Stimulated activated effector memory CD8-positive, alpha-beta T cell treated with anti-CD3 and anti-CD28 coated beads, Interleukin-12 subunit alpha, Interleukin-12 subunit beta, amount 100 ng/mL, for 72 hours (primary cell): ENCODE measurements at places on chromosomes 3 and 15.

GRCh38 chr3:12193485-12194165 is 34.9 kb upstream of the TIMP4 start:
- DNase-seq = no peak

GRCh38 chr15:90219421-90220141 is 14.2 kb downstream of the CIB1 start:
- peak; percentile 42 for DNase-seq

DNA sequence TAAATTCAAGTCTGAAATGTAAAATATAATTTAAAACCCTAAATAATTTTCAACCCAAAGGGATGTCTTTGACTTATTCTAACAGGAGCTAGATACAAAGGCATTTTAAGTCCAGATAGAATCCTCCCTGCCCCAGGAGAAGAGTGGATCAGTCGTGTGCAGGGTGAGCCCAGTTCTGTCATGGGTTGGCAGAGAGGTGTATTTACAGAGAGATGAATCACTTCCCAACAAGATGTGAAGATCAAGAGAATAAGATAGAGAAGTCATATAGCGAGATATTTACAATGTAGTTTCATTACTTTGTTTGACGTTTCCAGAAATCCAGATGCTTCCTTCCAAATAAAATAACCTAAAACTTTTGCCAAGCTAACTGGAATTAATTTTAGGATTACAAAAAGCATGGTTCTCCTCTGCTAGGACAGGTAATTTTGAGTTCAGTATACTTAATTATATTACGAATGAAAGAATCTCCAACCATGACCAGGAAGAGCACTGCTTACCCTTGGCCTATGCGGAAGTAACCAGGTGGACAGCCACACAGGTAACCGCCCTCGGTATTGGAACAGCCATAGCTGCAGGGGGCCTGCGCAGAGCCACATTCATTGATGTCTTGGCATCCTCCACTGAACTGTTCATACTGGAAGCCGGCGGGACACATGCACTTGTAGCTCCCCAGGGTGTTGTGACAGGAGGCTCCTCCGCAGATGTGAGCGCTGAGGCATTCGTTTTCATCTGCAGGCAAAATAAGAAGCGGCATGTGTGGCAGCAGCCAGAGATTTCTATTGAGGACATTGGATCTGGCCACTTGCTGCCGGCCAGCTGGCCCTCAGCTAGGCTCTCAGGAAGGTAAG is 84.0 kb downstream of the DUT start:
- DNase-seq = no peak

DNA sequence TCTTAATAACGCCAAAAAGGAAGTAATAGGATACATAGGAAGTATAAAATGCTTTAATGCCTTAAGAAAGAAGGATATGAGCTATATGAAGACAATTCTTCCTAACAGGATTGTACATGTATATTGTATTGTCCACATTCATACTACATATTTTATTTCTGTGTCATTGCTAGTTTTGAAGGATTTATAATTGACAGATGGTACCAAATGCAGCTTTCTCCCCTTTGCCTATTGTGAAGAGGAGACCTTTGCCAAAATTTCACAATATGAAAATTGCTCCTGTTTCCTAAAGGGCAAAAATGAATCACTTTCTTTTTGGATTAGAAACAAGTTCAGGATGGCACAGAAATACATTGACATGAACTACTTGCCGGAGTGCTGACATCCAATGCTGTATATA is 34.8 kb upstream of the EOMES start:
- DNase-seq = no peak

DNA sequence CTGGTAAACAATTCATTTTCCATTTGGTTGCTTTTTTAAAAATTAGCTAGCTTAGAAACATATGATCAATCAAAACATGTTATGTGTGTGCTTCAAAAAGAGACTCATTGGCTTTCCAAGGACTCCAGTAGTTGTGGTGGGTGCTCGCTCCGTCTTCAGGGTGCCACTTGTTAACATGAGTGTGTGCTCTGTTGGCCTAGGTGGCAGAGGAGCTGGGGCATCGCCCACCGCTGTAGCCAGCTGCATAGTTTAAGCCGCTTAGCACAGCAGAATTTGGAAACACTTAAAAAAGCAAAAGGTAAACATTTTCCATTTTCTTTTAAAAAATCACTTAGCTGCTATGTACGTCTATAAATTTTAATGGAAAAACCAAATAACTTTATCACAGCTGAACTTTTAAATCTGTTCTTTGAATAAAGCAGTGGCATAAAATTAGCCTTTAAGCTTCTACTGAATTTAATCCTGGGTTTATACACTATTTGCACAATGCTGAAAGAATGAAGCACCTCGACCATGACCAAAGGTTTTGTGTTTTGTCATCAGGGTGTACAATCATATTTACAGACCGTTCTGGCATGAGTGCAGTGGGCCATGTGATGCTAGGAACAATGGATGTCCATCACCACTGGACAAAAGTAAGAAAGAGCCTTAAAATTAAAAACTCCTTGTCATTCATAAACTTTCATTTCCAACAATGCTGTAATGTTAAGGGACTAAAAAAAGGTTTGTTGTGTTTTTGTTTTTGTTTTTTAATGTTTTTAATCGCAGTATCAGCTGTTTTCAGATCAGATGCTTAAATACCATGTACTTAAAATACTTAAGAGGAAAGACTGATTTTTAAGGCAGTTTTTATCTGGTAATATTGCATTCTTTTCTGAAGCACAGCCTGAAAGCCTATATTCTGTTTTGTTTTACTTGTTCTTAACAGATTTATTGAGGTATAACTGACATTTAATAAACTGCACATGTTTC is 57.9 kb downstream of the TCAIM start:
- no peak for DNase-seq

GRCh38 chr15:29233566-29233965 is 36.1 kb downstream of the NSMCE3 start:
- DNase-seq = no peak

DNA sequence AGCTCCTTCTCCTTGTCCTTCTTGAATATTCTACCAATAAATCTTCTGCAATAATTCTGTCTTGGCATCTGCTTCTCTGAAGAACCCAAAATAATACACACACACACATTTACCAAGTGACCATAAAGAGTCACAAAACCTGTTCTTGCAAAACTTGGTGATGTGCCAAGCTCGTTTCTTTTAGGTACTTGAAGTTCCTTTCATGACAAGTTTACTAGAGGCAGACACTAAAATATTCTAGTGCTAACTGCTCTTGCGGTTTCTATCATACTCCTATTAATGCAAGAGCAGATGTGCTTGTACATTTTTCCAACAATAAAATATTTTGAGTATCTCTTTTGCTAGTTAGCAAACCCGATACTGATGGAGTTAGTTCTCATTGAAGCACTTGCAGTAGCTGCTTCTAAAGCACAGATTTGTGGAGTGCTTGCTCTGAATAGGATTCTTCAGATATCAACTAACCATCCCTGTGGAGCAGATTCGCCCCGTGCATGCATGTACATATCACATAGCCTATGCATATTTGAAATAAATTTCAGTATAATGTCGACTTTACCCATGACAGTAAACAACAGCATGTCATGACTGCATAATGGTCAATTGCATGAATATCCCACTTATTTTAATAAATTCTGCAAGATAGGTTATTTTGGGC is 23.2 kb downstream of the HHLA2 start:
- no peak for DNase-seq

DNA sequence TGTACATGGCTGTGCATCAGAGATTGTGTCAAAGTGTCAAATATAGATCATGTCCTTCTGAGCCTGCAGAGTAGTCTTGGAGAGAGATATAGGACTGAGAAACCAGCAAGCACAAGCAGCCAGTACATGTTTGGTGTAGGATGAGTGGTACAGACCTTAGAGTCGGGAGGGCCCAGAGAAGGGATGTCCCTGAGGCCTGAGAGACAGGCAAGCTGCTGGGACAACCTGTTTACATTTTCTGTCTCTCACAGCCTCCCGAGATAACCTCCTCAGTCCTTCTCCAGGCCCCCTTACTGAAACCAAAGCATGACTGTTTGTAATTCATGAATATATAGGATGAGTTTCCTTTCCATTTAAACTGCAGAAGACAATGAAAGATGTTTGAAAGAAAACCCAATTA is 182.4 kb upstream of the STT3B start:
- no peak for DNase-seq

DNA sequence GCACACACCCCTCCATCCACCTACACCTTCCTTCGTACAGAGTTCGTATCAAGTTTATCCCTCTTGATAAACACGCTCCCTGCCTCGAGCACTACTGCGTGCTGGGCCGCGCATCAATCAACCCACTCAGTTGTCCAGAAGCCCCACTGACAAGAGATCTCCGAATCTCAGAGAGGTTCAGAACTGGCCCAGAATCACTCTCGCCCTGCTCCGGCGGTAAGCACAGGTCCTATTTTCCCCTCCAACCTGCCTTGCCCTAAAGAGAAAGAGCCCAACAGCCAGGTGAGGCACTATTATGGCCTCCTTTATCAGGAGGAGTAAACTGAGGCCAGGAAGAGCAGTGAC is 494 bp upstream of the NISCH start:
- no peak for DNase-seq

- no peak for DNase-seq
Measured at GRCh38 chr3:4581498-4581897, 88.3 kb downstream of the ITPR1 start.

DNA sequence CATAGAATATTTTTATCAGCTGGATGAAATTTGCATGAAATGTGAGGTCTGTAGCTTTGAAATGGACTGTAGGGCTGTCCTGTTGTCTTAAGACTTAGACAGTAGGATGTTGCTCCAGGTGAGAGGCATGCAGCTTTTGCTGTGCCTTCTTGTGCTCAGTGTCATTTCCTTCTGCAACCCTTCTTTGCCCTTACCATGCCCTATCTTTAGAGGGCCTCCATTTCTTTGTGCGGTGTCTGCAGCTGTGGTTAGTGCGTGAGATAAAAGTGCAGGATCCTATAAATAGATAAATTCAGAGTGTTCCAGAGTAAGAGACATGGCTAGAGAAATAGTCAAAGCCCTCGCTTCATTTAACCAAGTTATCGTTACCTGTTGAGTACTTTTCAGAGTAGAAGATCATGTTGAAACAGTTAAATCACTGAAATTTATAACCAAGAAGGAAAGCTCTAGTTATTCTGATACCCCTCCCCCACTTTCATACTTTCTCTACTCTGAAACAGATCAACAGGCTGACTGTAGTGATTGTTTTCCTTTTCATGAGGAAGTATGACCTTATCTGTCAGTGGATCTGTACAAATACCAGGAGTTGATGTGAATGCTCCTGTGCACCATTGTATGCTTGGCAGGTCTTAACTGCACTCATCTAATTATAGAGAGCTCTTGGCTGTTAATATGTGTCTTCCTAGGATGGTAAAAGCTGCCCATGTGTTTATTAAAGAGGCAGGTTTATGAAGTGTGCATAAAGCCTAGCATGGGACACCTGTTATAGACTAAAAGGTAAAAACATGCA is 18.2 kb downstream of the EIF3J start:
- DNase-seq = no peak

DNA sequence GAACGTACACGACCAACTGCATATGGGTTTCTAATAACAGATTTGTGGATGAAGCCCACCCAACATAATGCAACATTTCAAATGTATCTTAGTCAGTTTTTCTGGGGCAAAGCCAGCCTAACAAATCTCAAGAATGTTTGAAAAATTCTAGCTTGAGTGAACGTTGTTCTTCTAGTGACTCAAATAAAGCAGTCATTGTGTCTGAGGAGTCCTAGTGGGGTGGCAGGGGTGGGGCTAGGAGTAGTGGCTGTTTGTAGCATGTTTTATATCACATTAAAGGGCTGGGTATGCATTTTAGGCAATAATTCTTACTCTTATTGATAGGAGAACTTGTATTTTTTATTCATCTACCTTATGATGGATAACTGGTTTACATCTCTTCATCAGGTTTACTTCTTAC is 6.0 kb downstream of the B3GNT5 start:
- no peak for DNase-seq

- DNase-seq = no peak
Measured at GRCh38 chr3:194497799-194498575, 11.2 kb upstream of the ATP13A3 start.

- no peak for DNase-seq
Measured at GRCh38 chr3:41575724-41576123, 376.4 kb downstream of the CTNNB1 start.

DNA sequence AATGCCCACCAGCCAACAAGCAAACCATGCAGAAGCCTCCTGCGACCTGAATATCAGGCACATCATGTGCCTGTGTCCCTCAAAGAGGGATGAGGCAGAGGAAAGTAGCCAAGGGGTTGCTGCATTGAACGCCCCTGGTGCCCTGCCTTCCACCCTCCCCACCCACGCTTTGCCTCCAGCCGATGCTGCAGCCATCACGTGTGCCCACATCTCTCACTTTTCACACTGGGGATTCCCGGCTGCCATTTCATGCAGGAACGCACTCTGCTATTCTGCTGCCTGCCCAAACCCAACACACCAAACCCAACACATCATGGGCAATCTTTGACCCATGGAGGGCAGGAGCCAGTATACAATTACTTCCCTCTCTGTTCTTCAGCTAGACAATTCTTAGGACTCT is 462.2 kb upstream of the PROK2 start:
- no peak for DNase-seq

DNA sequence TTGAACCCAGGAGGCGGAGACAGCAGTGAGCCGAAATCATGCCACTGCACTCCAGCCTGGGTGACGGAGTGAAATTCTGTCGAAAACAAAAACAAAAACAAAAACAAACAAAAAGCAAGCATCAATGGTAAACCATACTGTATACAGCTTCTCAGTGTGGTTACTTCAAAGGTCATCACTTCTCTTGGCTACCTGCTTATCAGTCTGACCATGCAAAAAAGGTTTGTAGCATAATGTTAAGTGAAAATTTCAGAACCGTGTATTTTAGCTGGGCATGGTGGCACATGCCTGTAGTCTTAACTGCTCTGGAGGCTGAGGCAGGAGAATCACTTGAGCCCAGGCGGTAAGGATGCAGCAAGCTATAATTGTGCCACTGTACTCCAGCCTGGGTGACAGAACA is 4.2 kb downstream of the UBXN7 start:
- DNase-seq = no peak

- no peak for DNase-seq
Measured at GRCh38 chr3:156317462-156318074, 197.2 kb downstream of the KCNAB1 start.

- no peak for DNase-seq
Measured at GRCh38 chr3:177589911-177590381, 392.7 kb upstream of the TBL1XR1 start.

DNA sequence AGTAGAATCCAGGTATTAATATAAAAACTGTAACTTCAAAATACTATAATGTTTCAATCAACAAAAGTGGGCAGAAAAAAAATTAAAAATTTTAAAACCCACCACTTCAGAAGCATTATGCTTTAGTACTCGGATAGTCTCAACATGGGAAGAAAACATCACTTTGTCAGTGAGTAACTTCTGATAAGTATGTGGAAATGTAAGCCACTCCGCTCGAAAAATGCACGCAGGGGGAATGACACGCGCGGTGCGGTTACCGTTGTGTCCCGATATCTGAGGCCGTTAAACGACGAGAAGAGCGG is 656 bp downstream of the NGLY1 start:
- no peak for DNase-seq
